Bronchial epithelial cell (primary cell): ENCODE measurements at places on chromosomes 13 and 19. TPM values are rescaled to one million over a fixed set of nuclear protein-coding genes. Genes with fewer than 3 reads are reported as not detected.
A peak's percentile ranks its signal among the peaks of the same experiment; 100 is the strongest.

DNA sequence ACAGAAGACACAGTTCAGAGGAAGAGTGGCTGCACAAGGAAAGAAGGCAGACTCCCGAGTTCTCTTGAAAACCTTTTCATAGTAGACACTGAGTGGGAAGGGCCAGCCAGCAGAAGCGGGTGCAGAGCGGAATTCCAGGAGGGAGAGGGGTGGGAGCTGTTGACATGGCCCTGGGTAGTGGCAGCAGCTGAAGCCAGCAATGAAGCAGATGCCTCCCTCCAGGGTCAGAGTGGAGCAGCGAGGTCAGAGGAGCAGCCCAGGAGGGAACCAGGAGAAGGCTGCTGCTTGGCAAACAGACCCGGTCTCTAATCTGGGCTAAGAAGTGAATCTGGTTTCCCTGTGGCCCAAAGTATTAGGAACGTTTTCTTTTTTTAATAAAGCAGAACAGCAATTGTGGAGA, 73.9 kb upstream of the SPATA13 start:
- DNase-seq: no peak

DNA sequence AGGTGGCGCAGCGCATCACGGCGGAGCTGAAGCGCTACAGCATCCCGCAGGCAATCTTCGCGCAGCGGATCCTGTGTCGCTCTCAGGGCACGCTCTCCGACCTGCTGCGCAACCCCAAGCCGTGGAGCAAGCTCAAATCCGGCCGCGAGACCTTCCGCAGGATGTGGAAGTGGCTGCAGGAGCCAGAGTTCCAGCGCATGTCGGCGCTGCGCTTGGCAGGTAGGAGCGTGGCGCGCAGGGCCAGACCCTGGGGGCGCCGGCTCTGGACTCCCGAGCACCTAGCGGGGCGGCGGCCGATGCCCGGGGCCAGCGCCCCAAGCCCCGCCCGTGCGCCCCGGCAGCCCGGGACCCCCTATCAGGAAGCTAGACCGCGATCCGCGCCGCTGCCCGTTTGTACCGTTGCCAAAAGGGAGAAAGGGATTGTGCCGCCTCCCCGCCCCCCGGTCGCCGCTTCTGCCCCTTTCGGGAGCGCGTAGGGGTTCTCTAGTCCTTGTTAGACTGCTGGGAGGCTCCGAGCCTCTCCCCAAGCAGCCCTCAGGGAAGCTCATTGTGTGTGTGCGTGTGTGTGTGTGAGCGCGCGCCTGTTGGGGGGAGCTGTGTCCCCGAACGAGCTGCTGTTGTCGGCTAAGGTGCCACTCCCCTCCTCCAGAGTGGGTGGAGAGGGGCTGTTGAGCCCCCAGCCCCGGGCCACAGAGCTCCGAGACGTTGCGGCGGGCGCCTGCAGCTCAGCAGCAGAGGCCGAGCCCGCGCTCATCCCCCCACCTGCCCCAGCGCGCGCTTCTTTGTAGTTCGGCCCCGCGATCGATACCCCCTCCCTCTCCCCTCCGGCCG, 1.5 kb downstream of the ONECUT3 start:
- no peak for DNase-seq

GRCh38 chr13:111006506-111007031, 91.7 kb upstream of the ANKRD10 start:
- DNase-seq: peak; percentile 31

- DNase-seq: no peak
These were observed 27.1 kb downstream of the ZNF724 start for GRCh38 chr19:23222998-23223652.

DNA sequence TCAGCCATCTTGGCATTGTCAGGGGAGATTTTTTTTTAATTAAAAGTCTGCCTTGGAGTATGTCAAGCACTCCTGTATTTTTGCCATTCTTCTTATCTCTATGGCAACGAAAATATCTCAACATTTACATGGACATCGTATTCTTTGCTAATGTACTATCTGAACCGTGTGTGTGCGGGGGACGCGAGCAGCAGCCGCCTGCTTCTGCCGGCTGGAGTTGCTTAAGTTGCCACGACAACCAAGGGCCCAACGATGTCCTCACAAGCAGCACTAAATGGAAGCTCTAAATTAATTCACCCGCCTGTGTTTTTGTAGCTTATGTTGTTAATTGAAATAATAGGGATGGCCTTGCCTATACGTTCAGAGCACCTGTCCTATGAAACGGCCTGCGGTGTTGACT, 309.5 kb downstream of the TEX29 start:
- DNase-seq: no peak

DNA sequence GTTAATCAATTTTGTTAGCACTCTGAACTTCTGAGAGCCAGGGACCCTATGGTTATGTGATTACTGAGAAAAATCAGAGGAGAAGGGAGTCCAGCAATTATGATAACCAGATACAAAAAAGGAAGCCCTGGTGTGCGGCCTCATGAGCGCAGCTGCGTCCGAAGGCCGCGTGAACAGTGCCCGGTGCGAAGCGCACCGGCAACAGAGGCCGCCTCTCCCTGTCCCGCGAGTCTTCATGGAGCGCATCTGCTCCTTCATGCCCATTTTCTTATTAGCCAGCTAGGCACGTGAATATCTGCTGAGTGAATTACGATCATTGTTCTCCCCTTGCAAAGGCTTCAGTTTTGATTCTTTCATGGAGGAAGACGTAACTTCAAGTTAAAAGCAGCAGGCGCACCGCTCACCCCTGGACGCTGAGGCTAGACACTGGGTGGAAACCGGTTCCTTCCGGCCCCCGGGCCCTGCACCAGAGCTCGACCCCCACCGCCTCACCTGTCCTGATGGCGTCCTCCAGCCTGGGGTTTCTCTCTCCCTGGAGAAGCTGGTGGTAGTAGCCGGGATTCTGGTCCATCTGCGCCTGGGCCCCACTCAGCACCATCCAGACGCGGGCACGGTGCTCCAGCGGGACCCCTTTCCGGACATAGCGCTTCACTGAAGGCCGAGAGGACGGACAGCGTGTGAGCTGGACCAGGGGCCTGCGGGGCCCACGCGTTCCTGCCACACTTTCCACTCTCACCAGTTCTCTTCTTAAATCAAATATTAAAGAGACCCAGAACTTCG, 8.9 kb downstream of the GRTP1 start:
- no peak for DNase-seq

DNA sequence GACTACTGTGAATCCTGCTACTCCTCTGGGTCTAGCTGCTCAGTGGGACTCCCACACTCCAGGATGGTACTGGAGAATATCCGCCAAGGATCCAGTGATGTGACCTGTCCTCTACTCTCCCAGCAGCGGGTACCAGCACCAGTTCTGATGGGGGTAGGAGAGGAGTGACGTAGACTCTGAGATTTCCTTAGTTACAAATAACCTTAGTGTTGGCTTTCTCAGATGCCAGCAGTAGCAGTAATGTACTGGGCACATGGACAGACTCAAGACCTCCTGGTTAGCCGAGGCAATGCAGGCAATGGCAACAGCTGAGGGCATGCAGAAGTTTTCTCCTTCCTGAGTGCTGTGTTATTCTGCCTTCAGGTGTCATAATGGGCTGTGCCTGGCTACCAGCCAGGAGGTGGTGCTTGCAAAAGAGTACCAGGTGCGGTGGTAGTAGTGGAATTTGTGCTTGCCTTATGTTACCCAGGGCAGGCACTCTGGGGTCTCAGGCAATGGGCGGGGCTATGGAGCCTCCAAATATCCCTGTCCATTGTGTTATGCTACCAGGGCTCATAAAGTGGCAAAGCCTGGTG, 105.3 kb upstream of the KLF5 start:
- DNase-seq: peak; percentile 17

DNA sequence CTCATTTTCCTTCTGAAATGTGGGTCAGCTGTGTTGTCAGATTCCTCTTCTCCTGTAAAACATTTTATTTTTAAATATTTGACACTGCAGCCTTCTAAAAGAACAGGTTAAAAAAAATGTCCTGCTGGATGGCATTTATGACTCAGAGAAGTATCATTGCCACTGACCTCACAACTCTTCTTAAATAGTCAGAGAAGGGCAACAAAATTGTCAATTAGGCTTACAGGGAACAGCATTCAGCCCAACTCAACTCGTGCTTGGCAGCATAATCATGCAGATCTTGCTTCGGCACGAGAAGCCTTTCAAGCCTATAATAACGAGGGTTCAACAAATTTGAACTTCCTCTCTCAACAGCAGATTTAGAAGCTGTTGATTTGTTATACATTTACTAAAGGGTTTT, 296.7 kb upstream of the DACH1 start:
- DNase-seq: peak; percentile 62

- DNase-seq: no peak
These were observed 8.2 kb upstream of the NFIC start for GRCh38 chr19:3357992-3358688.

Gene KCNJ14
- 1.0 and 1.1 TPM in 2 replicates for total RNA-seq

Gene CYP4F2
- total RNA-seq: under 0.01 TPM in 1 of 2 replicates, not detected in the other

Gene PSG1
- total RNA-seq: not detected in 2 replicates

Gene NKPD1
- 0.53 and 1.0 TPM in 2 replicates for total RNA-seq

Gene MYO16
- not detected in 2 replicates for total RNA-seq

Gene UNC13A
- under 0.01 TPM in 1 of 2 replicates, not detected in the other for total RNA-seq

Gene FOSB
- total RNA-seq: 3.6 and 4.2 TPM in 2 replicates
